ENCODE measurements at places on chromosomes 11 and 22. TPM values are rescaled to one million over a fixed set of nuclear protein-coding genes. Genes with fewer than 3 reads are reported as not detected.

DNA sequence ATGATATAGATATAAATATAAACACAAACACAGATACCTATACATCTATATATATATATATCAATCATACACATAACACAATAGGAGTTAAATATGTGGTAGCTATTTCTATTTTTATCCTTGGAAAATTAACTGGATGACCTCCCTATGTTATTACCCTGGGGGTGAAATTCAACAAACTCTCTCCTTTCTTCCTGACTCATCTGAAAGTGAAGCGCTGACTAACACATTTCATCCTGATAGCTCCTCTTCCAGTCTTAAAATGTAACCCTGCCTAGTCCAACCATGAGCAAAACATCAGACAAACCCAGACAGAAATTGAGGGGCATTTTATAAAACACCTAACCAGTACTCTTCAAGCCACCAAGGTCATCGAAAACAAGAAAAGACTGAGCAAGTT is 220.6 kb upstream of the ISX start:
- DNase-seq: no peak

- DNase-seq: no peak
These were observed 19.5 kb downstream of the CTSC start for GRCh38 chr11:88318017-88318416.

- DNase-seq: no peak
These were observed 6.3 kb downstream of the C22orf31 start for GRCh38 chr22:29055192-29055830.

DNA sequence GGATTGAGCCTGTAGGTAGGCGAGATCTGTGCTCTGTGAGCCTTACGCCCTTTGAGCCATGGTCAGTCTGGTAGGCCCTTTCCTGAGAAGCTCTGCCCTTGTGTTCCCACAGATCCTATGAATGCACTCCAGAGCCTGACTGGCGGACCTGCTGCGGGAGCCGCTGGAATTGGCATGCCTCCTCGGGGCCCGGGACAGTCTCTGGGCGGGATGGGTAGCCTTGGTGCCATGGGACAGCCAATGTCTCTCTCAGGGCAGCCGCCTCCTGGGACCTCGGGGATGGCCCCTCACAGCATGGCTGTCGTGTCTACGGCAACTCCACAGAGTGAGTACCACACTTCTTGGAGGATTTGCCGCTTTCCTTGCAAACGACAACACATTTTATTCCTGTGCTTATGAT is 47.4 kb downstream of the MED15 start:
- no peak for DNase-seq

- DNase-seq: no peak
These were observed 8.3 kb downstream of the CD81 start for GRCh38 chr11:2385156-2386151.

- no peak for DNase-seq
These were observed 1454.7 kb downstream of the FAM181B start for GRCh38 chr11:81278991-81279390.

DEFB131B gene
- not detected for total RNA-seq

CYP2R1 gene
- 14.3 TPM for total RNA-seq
